ENCODE measurements at places on chromosomes 2 and 18.

GRCh38 chr2:88659538-88659915, 31.9 kb upstream of the RPIA start:
- DNase-seq: no peak

- no peak for DNase-seq
These were observed 45.6 kb downstream of the PARD6G start for GRCh38 chr18:80201739-80202138.

DNA sequence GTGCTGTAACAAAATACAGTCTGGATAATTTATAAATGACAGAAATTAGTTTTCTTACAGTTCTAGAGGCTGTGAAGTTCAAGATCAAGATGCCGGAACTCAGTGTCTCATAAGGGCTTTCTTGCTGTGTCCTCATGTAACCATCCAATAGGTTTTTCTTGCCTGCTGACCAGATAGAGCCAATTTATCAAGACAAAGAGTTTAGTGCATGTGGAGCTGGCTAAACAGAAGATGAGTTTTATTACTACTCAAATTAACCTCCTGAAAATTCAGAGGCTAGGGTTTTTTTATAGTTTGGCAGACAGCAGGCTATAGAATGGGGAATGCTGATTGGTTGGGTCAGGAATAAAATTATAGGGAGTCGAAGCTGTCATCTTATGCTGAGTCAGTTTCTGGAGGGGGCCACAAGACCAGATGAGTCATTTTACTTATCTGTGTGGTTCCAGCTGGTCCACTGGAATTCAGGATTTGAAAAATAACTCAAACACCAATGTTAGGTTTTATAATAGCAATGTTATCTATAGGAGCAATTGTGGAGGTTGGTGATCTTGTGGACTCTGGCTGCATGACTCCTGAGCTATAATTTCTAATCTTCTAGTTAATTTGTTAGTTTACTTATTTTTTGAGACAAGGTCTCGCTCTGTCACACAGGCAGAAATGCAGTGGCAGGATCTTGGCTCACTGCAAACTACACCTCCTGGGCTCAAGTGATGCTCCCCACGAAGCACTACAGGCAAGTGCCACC, 3.2 kb upstream of the PDK1 start:
- no peak for DNase-seq

DNA sequence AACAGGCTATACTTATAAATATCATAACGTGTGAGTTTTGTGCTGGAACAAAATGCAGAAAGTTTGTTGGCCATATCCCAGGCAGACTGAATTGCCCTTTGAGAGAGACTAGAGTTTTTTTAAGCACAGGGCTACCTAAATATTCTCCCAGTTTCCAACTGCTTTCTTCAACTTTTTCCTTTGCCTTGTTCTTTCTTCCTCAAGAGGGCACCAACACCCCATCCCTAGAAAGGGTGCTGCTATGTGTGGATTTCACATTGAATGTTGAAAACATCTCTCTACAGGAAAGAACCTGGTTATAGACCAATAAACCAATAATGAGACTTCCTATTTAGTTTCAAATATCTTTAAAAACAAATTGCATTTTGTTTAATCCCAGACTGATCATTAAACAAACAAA, 87.9 kb downstream of the ICOS start:
- DNase-seq: no peak

GRCh38 chr2:47945046-47945781, 38.9 kb upstream of the FBXO11 start:
- DNase-seq: no peak

DNA sequence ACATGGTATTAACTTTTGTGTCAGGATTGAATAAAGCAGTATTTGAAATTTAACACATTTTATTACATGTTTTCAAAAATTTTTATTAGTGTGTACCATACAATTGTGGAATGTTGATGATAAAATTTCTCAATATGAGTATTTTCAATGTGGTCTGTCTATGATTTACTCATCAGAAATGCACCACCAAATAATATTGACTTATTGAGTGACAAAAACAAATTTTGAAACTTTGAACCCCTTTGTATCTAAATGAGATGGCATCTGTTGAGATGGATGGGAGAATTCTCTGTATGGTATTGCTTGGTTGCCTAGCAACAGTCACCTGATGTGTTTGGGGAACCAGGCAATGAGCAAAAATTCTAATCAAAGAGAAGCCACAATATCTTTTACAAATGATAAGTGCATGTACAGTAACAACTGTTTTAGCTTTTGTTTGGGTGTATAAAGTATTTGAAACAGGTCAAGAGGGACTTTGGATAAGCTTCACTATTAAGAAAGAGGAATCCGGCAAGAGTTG, 400.1 kb downstream of the CCDC85A start:
- no peak for DNase-seq

DNA sequence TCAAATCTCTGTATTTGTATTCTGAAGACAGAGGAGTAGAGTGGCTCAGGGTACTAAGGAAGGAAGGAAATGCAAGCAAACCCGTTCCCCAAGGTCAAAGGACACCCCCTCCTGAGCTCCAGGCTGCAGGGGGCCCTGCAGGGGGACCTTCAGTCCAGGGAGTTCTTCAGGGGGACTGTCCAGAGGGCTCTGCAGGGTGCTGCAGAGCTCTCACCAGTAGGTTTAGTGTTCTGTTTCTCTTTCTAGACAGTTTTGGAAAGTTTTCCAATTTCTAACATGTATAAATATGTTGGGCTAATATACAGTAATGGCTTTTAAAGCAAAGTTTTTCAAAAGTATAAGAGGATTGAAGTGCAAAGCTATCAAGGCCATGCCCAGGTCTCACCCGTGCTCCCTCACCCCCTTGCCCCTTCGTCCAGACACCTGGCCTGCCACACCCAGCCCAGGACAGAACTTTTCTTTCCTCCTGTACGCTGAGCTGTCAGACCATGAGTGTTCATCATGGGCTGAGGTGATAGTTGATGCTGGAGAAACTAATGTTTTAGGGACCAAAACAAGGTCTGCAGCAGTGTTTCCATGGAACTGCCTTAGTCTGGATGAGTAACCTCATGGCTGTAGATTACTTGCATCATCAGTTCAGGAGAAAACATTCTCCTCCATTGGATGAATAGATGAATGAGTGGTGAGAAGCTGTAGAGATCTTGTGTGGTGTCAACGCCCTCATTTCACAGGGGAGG, 134.2 kb downstream of the GLI2 start:
- no peak for DNase-seq

DNA sequence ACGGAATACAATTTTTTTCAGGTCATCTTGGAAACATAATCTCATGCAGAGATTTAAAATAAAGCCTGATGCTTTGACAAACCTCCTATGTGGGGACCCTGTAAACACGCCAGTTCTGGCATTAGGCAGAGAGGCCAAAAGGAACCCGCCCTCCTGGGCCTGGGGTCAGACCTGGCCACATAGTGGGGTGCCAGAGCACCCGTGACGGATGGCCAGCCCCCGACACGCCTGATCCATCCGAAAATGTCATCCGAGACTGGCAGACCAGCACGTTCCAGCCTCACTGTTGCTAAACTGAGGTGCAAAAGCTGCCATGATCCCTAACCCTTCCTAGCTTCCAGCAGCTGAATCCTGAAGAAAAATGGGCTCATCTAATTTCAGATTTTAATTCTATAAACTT, 222.6 kb upstream of the SALL3 start:
- DNase-seq: no peak

- DNase-seq: no peak
These were observed 22.4 kb downstream of the ALK start for GRCh38 chr2:29898999-29899398.

DNA sequence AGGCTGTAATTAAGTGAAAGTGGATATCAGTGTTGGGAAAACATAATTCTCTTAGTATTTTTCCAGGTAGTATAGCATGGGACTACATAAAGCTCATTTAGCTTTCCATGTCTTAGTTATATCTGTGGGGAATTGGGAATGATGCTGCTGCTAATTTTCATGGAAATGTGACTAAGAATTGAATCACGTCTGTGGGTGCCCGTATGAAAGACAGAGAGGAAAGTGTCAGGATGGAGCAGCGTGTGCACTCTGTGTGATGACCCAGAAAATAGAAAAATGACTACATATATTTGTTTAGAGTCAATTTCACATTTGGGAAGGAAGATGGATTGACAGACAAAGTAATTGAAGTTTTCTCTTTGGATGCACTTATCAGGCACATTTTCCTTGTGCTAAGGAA, 212.1 kb downstream of the PTPRM start:
- no peak for DNase-seq

DNA sequence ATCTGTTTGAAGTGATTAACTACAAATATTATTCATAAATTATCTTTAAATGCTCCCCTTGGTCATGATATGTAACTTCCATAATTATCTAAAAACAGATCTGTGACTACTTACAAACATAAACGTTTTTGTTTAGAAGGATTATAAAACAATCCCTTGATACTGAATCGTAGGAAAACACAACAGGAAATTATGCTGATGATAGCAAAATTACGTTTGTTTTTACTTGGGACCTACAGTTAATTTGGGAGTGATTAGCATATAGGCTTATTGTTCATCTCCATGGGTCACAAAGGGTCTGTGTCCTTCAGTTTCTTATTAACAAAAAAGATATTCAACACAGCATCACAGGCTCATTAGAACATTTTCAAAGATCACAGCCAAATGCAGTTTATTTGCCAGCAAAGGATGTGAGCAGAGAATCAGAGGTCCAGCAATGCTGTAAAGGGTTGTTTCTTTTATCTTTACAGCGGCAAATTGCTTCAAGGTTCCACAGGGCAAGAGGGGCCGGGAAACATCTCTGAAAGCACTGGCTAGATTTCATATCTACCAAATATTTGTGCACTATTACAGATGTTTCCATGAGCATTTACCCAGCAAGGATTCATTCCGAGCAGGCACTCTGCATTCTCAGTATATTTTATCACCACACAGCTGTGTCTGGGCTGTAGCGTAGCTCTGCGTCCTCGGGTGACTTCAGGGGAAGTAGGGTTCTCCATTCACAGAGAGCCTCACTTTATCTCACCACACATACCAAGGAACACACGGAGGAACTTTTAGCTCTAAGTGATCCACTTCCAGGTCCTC, 4.1 kb downstream of the CCDC195 start:
- DNase-seq: no peak

DNA sequence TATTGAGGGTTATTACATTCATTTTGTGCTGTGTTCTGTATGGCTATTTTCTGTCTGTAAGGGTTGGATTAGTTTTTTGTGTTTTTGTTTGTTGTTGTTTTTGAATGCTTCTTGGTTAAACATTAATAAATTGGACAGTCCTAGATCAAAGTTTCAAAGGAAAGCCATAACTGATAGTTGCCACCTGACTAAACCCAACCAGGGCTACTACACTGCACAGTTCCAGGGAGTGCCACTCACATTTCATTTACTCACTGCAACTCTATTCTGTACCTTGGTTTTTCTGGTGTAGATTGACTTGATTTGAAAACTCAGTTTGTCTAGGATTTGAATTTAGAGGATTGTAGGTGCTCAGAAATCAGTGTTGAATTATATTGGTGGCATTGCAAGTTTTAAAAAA, 6.4 kb downstream of the MYL12B start:
- no peak for DNase-seq

GRCh38 chr2:179237209-179237946, 27.3 kb downstream of the SESTD1 start:
- no peak for DNase-seq

GRCh38 chr2:197211881-197212342, 98.7 kb downstream of the ANKRD44 start:
- DNase-seq: no peak

- no peak for DNase-seq
These were observed 94.0 kb upstream of the DAPL1 start for GRCh38 chr2:158701101-158701500.

- DNase-seq: no peak
These were observed 72.3 kb downstream of the SPATS2L start for GRCh38 chr2:200378652-200379290.

DNA sequence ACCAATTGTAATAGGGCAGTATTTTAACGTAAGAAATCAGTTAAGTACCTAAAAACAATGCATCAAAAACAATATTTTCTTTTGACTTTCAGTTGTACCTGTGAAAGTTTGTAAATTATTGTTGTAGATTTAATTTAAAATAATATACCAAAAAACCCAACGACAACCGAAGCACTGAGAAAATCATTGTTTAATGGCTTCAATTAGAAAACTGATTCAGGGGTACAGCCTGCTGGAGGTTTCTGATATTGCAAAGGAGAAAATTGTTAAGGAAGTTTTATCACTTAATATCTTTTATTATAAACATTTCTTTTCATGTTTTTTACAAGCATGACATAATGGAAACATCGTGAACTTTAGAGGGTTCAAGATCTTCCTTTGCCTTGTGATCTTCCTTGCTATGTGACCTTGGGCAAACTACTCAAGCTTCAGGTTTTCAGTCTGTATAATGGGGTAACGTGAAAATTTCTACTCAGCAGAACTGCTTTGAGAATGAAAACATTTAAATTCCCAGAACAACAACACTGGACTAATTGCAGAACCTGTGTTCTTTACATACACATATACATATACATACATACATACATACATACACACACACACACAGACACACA, 76.3 kb upstream of the GLS start:
- DNase-seq: no peak

GRCh38 chr2:19809206-19809605, 92.6 kb downstream of the TTC32 start:
- no peak for DNase-seq

- no peak for DNase-seq
These were observed 172.1 kb downstream of the TMX3 start for GRCh38 chr18:68542846-68543245.

- no peak for DNase-seq
These were observed 9.7 kb upstream of the TEKT4 start for GRCh38 chr2:94861308-94862152.

GRCh38 chr2:167487728-167488127, 599.4 kb downstream of the XIRP2 start:
- DNase-seq: no peak

DNA sequence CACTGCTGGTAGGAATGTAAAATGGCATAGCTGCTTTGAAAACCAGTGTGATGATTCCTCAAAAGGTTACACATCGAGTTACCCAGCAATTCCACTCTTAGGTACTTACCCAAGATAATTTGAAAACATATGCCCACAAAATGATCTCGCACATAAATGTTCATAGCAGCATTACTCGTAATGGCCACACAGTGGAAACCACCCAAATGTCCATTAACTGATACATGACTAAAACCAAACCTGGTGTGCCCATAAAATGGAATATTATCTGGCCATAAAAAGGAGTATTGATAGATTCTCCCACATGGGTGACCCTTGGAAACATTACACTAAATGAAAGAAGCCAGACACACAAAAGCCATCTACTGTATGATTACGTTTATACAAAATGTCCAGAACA, 70.4 kb downstream of the ALPK2 start:
- no peak for DNase-seq

GRCh38 chr2:179193759-179194394, 70.8 kb downstream of the SESTD1 start:
- no peak for DNase-seq

GRCh38 chr2:157830696-157831570, 45.2 kb downstream of the ACVR1 start:
- no peak for DNase-seq

- DNase-seq: no peak
These were observed 262.2 kb upstream of the KLHL29 start for GRCh38 chr2:23122681-23123215.

DNA sequence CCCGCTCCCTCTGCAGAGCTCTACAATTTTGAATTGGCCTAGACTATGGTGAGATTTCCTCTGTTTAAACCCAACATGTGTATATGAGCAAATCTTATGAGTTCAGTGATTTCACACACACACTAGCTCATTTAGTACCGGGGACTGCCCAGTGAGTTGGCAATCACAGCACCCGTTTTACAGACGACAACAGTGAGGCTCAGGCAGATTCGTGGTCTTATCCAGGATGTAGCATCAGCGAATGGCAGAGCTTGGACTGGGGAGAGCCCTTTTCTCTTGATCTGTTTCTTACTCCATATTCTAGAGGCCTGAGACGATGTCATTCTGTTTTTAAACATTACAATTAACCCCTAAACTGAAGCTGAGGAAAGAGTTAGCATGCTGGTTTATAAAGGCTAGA, 419.9 kb downstream of the NBAS start:
- no peak for DNase-seq
